ENCODE measurements at places on chromosomes 2 and 18. TPM values are rescaled to one million over a fixed set of nuclear protein-coding genes. Genes with fewer than 3 reads are reported as not detected.

GRCh38 chr18:49899657-49900330, 86.5 kb upstream of the ACAA2 start:
- DNase-seq: no peak

DNA sequence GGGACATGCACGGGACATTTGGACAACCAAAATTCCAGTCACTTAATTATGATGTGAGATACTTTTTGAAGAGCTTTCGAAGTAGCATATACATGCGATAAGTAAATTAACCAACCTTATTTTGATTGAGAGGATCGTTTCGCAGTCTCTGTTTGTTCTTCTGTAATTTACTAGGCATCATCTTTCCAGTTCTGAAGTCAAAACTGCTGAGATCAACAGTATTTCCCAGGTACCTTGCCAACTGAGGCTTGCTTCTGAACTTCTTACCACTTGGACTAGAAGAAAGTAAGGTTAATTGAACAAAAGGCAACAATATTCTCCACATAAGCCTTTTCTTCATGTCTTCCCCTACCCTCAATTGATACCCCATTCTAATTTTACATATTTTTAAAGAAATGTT, 19.6 kb downstream of the MBD2 start:
- DNase-seq: no peak

- no peak for DNase-seq
These were observed 138.4 kb upstream of the CCDC68 start for GRCh38 chr18:55097456-55098170.

DNA sequence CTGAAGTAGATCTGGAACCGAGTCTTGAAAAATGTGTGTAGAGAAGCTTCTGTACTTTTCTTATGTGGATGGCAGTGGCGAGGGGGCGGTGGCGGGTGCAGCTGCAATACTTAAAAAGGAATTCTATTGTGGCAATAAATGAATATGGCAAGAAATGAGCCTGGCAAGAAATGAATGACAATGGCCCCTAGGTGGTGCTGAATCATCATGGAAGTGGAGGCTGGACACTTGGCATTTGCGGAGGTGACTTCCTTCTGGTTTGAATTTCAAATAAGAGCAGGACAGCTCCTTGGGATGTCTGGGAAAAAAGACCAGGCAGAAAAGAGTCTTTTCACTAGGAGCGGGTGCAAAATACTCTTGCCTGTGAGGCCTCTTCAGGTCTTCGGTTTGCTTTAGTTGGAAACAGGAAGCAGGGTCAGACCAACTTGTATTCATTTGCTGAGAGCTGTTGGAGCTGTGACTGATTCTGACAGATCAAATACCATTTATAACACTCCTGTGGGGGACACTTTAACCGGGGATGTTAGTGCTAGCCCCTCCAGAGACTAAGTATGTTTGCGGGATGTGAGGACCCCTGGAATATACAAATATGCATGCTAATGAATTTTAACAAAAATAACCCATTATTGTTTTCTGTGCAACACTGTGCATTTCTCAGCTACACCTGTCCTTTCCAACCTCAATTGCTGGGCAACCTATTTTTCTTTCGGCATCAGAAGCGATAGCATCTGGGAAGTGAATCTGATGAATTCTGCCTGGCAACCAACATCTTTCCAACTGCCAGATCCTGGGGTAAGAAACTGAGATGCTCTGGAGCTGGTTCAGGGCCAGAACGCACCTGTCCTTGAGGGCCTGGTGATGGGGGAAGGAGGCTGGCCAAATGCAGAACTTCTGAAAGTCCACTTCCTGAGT, 35.4 kb downstream of the FASTKD2 start:
- DNase-seq: peak; percentile 69

DNA sequence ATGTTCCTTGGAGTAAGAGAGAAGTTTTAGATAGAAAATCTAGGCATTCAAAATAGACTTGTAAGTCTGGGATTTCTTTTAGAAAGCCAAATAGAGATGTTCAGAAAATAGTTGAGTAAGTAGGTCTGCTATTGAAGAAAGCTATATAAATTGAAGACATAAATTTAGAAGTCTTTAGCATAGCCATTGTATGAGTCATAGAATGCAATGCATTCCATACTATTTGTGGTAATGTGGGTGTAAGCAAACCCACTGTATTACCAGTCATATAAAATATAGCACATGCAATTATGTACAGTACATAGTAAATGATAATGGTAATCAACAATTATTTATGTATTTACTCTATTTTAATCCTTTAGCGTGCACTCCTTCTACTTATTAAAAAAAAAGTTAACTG, 14.1 kb downstream of the MC4R start:
- no peak for DNase-seq

GRCh38 chr2:46548103-46548486, 68.7 kb downstream of the TMEM247 start:
- no peak for DNase-seq

ELMOD3 gene
- total RNA-seq: 45.3 TPM

SLC66A2 gene
- 37.3 TPM for total RNA-seq

TP53I3 gene
- total RNA-seq: 55.4 TPM

UGT1A5 gene
- not detected for total RNA-seq

All from uterus (tissue), 4 donors.